Pulmonary artery endothelial cell (primary cell): ENCODE measurements at places on chromosomes 12 and 14.

- DNase-seq: no peak
Observed at GRCh38 chr12:633731-634130, 29.5 kb downstream of the NINJ2 start.

DNA sequence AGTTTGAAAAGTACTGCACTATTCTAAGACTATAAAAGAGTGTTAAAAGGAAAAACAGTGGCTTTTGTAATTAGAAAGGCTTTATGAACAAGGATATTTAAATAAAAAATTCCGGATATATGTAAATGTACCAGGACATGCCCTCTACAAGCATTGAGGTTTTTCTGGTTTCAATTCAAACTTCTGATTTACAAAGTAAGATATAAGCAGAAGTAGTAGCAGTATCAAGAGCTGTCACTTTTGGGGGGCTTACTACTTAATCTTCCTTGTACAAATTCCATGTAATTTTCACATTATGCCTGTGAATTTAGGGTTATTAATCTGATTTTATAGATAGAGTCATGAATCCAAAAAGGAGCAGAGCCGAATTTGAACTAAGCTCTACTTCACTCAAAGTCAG, 170.3 kb upstream of the ATP2B1 start:
- no peak for DNase-seq

DNA sequence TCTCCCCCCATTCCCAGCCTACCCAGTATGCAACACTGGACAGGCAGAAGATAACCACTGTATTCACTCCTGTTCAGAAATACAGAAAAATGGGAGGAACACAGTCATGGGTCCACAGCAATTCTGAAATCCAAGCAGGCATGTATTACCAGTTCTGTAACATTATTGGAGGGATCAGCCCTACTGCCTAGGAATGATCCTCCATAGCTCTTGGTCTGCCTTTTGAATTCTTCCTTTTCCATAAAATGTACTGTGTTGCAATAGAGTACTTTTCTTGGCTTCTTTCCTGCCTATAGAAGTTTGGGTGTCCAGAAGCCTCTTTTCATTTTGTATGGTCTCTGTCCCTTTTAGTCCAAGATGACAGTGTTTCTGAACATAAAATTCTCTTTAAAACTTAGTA, 46.5 kb downstream of the SPATS2 start:
- DNase-seq: no peak

DNA sequence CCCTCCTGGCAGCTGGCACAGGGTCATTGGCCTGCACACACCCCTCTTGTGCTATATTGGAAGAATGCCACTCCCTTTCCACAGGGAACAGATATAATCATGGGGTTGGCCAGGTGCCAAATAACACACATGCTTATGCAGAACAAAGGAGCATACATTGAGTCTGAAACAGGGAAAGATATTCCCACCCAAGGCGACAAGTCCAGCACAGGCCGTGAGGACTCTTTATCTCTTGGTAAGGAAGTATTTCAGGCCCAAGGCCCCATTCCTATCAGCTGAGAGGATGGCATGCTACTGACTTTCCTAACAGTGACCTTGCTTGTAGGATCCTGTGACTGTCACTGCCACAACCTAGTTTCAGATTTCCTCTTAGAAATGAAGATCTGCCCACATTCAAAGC, 59.0 kb upstream of the STXBP6 start:
- DNase-seq: no peak

GRCh38 chr12:105713606-105714305, 383.3 kb downstream of the C12orf75 start:
- no peak for DNase-seq

DNA sequence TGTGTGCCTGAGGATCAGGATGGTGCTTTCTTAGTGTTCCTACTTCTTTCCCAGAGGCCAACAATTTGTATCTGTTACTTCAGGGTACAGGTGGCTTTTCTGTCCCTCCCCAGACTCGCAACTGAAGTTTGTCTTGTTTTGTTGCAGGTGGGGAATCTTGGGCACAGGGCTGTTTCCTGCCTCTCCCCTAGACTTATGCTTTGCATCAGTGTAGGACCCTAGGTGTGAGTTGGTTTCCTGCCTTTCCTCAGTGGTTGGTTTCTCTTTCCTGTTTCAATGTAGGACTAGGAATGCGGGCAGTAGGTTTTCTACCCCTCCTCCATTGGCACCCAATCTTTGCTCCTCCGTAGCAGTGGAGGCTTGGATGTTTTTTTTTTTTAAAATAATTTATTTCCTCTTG, 87.0 kb downstream of the TRMT5 start:
- no peak for DNase-seq

GRCh38 chr12:84166812-84167211, 745.8 kb downstream of the SLC6A15 start:
- DNase-seq: no peak

- DNase-seq: no peak
Observed at GRCh38 chr12:25792031-25792430, 166.5 kb upstream of the RASSF8 start.

- no peak for DNase-seq
Observed at GRCh38 chr12:88546853-88547252, 33.4 kb downstream of the KITLG start.

GRCh38 chr12:56229916-56230431, at the start of gene SLC39A5:
Gene SLC39A5, plus strand, starts transcription at chr12:56230051. Its CDS starts 1,224 bp downstream, at chr12:56231275.
- DNase-seq: no peak

GRCh38 chr12:74646831-74647230, 109.2 kb downstream of the ATXN7L3B start:
- no peak for DNase-seq

DNA sequence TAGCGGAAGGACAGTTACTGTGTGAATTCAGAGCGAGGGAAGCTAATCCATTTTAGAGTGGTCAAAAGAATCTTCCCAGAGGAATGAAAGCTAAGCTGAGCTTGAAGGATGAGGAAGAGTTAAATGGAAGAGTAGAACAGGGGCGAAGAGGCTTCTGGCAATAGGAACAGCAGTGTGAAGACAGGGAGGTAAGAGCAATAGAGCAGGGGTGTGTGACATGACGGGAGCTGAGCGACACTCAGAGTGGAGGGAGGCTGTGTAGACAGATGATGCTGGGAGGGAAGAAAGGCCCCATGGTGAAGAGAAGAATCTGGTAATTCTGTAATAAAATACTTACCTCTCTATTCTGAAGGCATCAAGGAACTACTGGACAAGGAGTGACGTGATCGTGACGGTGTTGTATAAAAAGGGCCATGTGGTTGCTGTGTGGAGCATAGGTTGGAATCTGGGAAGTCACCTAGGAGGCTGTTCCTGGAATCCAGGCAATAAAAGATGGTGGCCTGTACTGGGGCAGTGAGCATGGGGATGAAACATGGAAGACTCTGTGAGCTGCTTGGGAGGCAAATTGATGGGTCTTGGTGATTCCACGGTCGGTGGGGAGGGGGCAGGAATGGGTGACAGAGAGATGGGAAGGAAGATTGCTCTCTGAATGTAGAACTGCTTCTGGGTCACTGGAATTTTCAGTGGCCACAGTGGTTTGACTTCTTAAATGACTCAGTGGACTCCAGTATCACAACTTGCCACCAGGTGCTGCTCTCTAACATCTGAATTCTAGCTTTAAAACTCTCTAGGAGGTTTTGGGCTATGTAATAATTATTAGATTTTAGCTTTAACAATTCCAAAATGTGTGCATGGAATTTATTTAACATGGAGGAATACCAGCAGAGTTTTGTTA, 164.1 kb downstream of the ATP23 start:
- DNase-seq: no peak

DNA sequence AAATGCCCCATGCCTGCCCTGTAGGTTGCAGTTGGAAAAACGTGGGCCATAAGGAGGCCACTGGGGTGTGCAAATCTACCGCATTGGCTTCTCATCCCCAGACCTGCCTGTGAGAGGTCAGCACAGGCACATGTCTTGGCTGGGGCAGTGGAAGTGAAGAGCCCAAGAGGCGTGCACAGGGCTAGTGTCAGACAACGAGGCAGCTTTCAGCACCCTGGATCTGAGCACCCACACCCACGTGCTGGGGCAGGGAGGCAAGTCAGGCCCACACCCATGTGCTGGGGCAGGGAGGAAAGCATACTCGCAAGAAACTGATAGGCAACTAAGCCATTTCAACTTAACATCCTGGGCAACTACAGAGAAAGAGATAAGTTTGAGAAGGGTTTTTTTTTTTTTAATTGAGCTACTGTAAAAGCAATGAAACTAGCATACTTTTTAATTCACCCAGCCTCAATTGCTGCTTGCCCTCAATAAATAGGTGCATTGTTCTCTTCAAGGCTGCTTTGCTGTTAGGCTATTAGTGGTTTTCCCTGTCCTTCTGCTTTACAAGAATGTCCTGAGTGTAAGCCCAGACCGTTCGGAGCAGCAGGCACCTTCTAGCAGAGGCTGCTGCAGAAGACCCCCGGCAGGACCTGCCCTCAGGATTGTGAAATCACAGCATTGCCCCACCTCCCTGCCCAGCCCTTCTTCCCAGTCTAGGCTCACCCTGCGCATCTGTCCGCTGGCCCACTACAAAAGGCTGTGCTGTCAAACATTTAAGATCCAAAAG, 355.3 kb upstream of the FKBP4 start:
- no peak for DNase-seq
